ENCODE measurements at places on chromosomes 1 and 21.

GRCh38 chr1:193321242-193321840 lies 134.9 kb upstream of the B3GALT2 start:
- no peak for DNase-seq

DNA sequence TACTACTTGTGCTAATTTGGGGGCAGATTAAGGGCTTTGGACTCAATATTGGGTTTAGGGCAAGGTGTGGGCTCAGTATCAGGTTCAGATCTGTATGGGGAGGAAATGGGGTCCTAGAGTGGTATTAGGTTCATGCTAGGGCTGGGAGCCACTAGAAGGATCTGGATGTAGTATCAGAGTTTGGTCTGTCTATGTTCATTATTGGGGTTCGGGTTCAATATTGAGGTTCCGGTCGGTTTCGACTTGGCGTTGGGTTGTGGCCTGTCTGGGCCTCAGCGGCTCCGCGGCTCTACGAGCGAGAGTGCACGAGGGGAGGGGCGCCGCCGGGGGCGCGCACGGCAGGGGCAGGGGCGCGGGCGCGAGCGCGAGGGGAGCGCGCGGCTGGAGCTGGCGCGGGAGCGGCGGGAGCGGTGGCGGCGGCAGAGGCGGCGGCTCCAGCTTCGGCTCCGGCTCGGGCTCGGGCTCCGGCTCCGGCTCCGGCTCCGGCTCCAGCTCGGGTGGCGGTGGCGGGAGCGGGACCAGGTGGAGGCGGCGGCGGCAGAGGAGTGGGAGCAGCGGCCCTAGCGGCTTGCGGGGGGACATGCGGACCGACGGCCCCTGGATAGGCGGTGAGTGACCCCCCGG lies at the start of gene PTPRF:
Gene PTPRF, plus strand, starts transcription at position 401 of the 624 bp plus-strand sequence. CDS start 14,193 bp downstream, outside the sequence.
- DNase-seq = peak; percentile 22

- DNase-seq = no peak
Measured at GRCh38 chr1:29851691-29852090, 615.4 kb downstream of the PTPRU start.

GRCh38 chr21:41666641-41667081 lies 100.2 kb downstream of the RIPK4 start:
- no peak for DNase-seq

- DNase-seq = no peak
Measured at GRCh38 chr1:11331036-11331944, 58.3 kb downstream of the UBIAD1 start.

- peak; percentile 54 for DNase-seq
Measured at GRCh38 chr21:33025106-33025488, 638 bp upstream of the OLIG2 start.

- no peak for DNase-seq
Measured at GRCh38 chr21:28483301-28484035, 509.2 kb downstream of the LTN1 start.

DNA sequence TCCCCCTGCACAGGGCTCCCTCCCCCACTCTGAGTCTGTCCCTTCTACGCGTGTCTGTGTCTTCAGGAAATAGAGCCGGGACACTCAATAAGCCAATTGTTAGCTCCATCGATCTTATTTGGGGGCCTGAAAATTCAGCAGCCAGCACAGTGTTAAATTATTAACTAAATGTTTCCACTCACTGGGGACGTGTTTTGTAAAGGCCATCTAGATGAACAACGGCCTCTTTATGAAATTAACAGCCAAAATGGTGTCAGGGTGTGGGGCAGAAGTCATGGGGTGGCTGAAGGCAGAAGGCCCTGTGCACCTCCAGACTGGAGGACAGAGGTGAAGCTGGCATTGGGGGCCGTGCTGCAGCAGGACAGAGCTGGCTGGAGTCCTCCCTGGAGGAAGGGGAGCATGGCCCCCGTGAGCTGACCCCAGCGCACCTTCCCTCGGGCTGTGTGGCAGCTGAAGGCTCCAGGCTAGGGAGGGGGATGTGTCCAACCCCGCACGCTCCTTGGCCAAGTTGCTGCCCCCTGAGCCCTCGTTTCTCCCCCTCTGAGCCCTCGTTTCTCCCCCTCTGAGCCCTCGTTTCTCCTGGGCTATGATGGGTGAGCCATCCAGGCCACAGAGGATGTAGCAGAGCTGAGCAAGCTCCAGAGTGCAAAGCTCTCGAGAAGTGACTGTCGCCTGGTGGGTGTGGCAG lies 113.8 kb upstream of the ARHGEF16 start:
- no peak for DNase-seq

DNA sequence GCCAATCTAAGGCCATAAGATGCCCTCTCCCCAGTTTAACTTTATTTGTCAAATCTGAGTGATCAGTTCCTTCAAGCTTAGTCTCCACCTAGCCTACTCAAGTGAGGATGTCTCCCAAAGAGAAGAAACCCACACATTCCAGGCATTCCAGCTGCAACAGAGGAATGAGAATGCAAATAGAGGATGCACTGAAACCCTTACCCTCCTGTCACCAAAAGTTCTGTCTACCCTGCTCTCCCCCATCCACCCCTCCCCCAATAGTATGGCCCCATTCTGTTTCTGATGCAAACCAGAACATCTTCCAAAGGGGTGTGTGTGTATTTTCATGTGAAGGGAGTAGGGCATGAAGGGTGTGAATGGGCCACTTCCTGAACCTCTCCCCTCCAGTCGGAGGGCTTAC lies 3.0 kb downstream of the DUSP23 start:
- DNase-seq = no peak

DNA sequence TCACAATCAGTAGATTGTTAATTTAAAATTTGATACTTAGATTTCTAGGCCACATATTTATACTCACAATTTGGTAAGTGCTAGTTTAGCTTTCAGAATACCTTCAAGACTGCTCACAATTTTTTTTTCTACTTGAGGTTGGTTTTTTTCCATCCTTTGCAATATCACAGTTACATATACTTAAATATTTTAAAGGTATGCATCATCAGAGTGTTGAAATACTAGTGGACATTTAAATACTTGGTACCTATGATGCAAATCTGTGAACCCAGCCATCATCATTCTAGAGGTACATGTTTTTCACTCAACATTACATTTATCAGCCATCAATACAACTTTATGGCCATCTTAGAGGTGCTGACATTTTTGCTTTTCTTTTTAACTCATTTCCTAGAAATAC lies 6.2 kb upstream of the LRRC40 start:
- DNase-seq = no peak

DNA sequence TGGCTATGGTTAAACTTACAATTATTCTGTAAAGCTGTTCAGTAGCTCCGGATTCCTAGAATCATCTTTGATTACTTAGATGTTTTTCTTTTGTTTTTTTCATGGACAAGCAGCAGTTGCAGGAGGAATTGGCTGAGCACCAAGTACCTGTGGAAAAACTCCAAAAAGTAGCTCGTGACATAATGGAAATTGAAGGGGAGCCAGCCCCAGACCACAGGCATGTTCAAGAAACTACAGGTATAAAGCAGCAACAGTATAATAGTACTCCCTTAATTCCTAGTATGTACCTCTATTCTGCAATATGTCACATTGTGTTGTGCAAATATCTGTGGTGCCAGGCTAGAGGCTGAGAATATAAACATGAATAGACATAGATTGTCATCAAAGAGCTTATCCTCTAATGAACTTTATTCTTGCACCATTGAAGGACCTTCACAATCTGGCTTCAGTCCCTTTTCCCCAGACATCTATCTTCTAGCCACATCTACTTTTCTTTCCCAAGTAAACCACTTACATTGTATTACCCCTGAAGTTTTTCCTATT lies 132.3 kb upstream of the BMP8A start:
- no peak for DNase-seq

All from NCI-H1694 (cell line).